ENCODE measurements at places on chromosomes 5 and 9.

- H3K36me3 ChIP-seq, result no peaks in the 10 kb centered on the region
- no peak for DNase-seq
- H3K27me3 ChIP-seq, result no peaks in the 10 kb centered on the region
- H3K27ac ChIP-seq, result no peak overlapping the region
- no peak overlapping the region for H3K4me3 ChIP-seq
- H3K4me1 ChIP-seq, result no peaks in the 10 kb centered on the region
These were observed 94.2 kb upstream of the TARS1 start for GRCh38 chr5:33346534-33346933.

GRCh38 chr5:176817841-176818377, 7.5 kb downstream of the UNC5A start:
- no peaks in the 10 kb centered on the region for H3K36me3 ChIP-seq
- peak overlapping the region; percentile 30 for H3K4me3 ChIP-seq
- no peak overlapping the region for H3K27ac ChIP-seq
- no peak for DNase-seq
- peaks cover 58% of the 10 kb centered on the region for H3K27me3 ChIP-seq
- peaks cover 7% of the 10 kb centered on the region for H3K4me1 ChIP-seq

- no peak overlapping the region for H3K27ac ChIP-seq
- no peaks in the 10 kb centered on the region for H3K4me1 ChIP-seq
- H3K36me3 ChIP-seq, result no peaks in the 10 kb centered on the region
- no peaks in the 10 kb centered on the region for H3K27me3 ChIP-seq
These were observed 62.2 kb upstream of the ZNF462 start for GRCh38 chr9:106800701-106801270.

DNA sequence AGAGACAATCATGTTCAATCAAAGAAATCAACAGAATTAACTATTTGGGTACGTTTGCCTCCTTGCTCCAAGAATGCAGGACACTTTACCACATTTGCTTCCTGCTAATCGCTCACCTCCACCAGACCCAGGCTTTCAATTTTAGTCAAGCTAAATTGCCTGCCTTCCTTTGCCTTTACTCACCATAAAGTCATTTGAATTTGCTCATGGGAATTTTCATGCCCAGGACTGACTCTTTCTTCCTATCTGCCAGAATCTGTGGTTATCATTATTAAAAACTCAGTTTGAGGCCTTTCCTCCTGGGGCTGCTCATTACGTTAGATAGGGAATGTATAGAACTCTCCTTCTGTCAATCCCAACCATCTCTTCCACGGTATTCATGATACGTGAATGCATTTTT, 1935.3 kb upstream of the WWC1 start:
- H3K27ac ChIP-seq, result no peak overlapping the region
- H3K27me3 ChIP-seq, result no peaks in the 10 kb centered on the region
- DNase-seq, result no peak

DNA sequence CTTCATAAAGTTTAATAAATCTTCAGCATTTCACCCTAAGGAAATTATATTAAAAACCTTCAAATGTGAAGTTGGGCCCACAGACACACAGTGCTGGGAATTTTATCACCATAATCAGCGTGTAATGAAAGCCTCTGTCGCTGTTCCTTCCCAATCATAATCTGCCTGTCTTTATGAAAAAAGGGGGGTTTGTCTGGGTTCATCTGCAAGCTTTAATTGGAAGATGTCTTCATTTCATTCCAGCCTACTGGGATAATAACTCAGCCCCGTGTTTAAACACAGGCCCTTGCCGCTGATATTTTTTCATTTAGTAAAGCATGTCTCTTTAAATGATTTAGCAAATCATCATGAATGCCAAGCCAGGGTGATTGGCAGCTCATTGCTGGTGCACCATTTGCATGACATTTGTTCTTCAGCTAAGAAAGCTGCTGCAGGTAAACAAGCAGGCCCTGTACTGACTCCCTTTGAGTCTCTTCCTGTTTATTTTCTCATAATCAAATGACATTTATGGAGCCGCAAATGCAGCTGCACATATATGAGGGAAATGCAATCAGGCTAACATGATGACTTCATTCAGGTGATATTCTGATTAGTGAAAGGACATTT, 362.9 kb upstream of the TLE4 start:
- H3K27ac ChIP-seq, result no peak overlapping the region
- H3K4me3 ChIP-seq, result no peak overlapping the region
- no peaks in the 10 kb centered on the region for H3K27me3 ChIP-seq
- no peak for DNase-seq

All from activated T-helper 2 cell treated with anti-CD3 and anti-CD28 coated beads, Interferon-gamma antibody, Interleukin-2, Interleukin-4, amounts not matched to agents 10 μg/mL and 5 μg/mL and 100 μg/mL, durations not matched to agents 14 hours and 24 hours and 36 hours (primary cell).